ENCODE measurements at places on chromosomes 12 and 14.

DNA sequence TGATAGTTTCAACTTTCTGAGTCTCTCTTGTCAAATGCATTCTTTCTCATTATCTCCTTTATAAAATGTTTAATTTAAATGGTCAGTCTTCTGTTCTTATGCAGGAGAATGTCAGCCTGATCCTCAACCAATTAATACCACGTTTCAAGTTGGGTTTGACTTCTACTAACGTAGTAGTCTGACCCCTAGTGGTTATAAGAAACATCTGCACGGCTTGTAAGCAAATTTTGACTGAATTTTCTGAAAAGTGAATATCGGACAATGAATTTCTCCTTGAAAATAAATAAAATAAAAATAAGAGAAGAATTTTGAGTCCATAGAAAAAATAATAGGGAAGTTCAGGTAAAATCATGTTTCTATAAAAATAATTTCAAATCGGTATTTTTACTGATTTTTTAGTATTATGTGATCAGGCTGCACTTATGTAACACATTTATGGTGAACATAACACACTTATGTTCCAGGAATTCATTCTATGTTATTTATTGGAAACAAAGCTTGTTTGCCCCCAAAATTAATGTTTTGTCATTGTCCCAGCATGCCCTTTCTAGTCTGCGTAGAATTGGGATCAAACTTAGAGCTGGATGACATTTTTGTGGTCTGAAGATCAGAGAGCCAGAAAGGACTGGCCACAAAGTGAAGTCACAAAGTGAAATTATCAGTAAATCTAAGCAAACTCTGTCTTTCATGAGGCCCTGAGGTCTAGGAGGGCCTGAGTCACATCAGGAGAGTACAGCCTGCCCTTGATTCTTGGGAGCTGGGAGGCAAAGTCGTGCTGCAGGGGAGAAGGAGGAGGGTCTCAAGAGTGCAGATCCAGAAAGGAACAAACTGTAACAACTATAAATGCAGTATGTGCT lies 101.2 kb upstream of the STXBP6 start:
- DNase-seq: no peak

DNA sequence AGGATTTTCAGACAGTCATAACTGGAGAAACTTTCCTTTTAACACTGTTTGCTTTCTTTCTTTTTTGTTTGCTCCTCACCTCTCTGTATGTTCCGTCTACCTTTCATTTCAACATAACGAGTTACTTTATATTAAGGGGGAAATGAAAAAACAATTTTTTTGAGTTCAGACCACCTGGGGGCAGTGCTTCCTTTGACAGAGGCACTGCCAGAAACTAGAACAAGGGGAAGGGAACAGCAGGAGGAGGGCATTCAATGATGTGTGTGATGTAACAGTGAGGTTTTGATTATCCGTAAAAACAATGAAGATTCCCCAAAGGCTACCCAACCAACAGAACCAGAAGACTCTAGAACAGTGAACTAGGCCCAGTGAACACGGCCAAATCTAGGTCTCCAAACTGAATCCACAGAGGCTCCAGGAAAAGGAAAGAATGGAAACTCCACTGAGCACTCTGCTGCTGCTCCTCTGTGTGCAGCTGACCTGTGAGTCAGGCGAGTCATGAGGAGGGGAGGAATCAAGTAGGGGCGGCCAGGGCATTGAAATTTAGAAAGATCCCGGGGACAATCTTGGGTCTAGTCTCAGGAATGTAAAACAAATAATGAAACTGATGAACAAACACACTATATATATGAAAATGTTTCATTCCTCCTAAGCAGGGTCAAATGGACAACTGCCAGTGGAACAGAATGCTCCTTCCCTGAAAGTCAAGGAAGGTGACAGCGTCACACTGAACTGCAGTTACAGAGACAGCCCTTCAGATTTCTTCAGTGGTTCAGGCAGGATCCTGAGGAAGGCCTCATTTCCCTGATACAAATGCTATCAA lies 323.5 kb downstream of the DAD1 start:
- no peak for DNase-seq

- no peak for DNase-seq
These were observed 43.4 kb upstream of the NR2C1 start for GRCh38 chr12:95116773-95117172.

- no peak for DNase-seq
These were observed 303.3 kb downstream of the DPF3 start for GRCh38 chr14:72590577-72590976.

DNA sequence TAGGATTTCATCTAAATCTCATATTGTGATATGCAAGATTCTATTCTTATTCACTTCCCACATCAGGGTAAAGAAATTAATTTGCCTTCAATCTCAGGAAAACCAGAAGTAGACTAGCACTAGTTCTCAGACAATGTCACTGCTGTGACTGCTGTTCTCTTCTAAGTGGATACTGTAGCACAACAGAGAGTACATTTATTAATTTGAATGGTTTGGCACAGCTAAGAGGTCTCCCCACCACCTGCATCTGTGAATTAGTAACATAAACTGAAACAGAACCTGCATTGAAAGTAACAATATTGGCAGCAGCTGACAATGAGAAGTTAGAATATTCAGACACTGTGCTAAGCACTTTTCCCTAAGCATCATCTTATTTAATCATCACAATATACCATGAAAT lies 253.1 kb downstream of the PDZRN4 start:
- DNase-seq: no peak

GRCh38 chr12:10304161-10304574 lies 3.5 kb upstream of the KLRD1 start:
- DNase-seq: no peak

DNA sequence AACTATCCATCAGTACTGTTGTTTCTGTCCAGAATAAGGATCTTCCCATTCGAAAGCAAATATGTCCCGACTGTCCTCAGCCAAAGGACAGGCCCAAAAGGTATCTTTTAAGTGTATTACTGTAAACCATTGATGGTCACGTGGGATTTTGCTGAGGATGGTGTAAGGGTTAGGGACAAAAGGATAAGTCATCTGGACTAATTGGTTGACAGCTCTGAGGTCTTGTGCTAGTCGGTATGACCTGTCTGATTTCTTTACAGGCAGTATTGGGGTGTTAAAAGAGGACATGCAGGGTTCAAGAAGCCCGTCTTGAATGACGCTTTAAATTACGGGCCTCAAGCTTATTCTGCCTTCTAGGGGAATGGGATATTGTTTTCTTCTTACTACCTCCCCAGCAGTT lies 24.4 kb downstream of the CLEC2A start:
- no peak for DNase-seq

DNA sequence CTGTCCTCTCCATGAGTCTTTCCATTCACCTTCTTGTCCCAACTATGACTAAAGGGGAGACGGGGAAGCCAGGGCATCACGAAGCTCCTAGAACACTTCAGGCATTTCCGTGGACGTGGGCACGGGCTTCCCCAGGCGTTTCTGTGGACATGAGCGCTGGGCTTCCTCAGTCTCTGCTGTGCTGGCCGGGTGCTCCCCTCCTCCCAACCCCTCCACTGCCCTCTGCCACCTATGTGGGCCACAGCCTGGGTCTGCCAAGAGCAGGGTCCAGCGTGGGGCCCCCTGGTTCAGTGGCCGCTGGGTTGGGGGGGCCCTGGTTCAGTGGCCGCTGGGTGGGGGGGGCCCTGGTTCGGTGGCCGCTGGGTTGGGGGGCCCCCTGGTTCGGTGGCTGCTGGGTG lies 14.8 kb downstream of the HIP1R start:
- DNase-seq: no peak

GRCh38 chr12:52023182-52023975 lies 16.6 kb downstream of the TAMALIN start:
- no peak for DNase-seq

DNA sequence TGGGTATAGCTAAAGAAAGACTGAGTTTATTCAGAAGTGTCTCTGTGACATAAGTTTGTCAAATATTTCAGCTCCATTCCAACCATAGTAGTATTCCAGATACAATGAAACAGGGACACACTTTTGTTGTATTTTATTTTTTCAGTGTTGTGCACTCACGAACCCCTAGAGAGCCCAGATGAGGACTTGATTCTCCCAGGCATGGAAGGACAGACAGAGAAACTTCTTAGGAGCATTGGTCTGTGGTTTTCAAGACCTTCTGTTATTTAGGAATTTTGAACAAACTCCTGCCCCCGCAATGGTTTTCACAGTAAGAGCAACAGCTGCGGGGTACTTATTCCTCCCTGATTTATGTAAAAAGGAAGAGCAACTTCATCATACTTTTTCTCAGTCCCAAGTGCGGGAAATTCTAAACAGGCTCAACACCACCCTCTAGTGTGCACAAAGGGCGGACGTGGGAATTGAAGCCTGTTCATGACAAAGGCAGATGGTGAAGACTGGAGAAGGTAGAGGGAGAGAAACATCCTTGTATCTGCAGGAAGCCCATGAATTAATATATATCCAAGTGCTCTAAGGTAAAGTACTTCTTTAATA lies 147.6 kb downstream of the PAH start:
- DNase-seq: no peak

DNA sequence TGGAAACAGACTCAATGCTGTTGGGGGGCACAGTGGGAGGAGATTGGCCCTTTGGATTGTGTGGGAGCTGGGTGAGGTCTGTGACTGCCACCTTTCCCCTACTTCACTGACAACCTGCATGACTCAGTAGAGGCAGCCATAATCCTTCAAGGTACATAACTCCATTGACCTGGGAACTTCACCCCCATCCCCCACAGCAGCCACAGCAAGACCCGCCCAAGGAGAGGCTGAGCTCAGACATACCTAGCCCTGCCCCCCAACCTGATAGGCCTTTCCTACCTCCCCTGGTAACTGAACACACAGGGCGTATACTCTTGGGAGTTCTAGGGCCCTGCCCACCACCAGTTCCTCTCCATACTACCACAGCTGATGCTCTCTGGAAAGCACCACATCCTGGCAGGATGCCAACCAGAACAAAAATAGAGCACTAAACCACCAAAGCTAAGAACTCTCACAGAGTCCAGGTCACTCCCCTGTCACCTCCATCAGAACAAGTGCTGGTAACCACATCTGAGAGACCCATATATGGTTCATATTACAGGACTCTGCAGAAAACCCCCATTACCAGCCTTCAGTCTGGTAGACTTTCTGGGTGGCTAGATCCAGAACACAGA lies 703.9 kb downstream of the FSCB start:
- DNase-seq: no peak

DNA sequence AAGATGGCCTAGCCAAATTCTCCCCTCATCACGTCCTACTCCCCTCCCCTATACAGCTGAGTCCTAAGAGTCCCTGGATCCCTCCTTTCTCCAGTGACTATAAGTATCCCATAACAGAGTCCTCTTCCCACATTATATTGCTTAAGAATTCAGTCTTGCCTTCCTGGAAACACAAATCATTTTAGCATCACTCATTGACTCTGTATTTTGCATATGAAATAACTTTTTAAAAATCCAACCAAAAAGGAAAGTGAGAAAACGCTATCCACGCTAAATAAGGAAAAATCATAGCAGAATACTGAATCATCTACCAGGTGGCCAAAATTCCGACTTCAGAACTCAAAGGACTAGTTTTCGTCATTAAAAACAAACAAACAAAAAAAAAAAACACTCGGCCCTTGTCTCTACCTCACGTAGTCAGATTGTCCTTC lies 130.2 kb downstream of the GCH1 start:
- no peak for DNase-seq

DNA sequence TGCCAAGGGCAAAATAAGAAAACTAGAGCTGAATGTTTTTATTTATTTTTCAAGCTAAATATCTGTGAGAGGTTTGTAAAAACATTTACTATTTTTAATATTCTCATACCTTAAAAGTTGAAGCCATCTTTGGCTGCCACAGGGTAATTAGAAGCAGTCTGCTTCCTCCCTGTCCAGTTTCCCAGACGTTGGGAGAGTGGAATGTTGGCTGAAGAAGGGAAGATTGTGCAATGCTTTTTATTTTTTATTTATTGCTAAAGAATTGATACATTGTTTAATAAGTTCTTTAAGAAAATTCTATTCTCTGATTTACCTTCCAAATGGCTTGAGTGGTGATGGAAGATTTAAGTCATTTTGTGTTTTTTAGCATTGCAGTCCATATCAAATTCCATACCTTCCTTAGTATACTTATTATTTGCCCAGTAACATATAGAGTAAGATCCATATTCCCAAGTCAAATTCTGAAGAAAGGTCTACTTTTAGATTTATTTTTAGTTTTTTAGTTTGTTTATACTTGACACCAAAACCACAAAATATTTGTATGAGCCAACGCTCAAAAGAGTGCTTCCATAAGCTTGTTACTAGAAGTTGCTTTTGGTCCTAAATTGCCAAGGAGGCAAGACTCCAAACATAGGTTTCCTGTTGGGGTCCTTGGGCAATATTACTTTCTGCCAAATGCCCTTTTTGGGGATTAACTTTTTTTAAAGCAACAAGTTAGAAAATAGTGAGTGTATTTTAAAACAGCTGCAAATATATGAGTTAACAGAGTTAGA lies 124.0 kb upstream of the CPM start:
- DNase-seq: no peak

Data from cortex of kidney (tissue), 1 donor.